ENCODE measurements at places on chromosomes 3 and 15.

- DNase-seq, result no peak
Measured at GRCh38 chr3:61570813-61571212, 9.4 kb downstream of the PTPRG start.

DNA sequence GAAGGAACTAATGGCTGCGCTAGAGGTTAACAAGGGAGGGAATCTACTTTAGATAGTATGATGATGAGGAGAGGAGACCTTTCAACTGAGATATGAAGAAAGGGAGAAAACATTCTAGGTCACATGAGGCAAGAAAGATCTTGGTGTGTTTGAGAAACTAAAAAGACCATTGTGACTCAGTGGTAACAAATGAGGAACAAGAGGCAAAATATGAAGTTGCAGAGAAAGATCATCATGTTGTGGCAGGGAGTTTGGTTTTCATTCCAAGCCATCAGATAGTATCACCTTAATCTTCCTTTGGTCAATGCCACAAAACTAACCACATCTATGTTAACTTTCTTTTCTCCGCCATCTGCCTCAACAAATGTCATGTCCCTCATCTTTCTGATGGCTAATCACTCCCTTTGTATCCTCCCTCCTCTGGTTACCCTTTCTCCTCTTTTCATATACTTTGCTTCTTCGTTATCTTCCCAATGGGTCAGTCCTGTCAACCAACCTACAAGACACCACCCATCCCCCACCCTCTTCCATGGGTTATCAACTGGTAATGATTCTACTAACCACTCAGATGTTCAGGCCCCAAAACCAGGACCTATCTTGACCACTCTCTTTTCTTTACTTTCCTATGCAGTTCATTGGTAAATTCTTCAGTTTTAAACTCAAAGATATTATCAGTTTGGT is 2.4 kb upstream of the PDCD6IP start:
- DNase-seq, result no peak

- no peak for DNase-seq
Measured at GRCh38 chr3:129360171-129360611, 68.2 kb downstream of the EFCAB12 start.

- no peak for DNase-seq
Measured at GRCh38 chr3:108565506-108565905, 23.7 kb downstream of the CIP2A start.

GRCh38 chr3:138408751-138409570 is 25.5 kb upstream of the ESYT3 start:
- DNase-seq, result no peak

- DNase-seq, result no peak
Measured at GRCh38 chr15:34056911-34057310, 17.9 kb upstream of the AVEN start.

DNA sequence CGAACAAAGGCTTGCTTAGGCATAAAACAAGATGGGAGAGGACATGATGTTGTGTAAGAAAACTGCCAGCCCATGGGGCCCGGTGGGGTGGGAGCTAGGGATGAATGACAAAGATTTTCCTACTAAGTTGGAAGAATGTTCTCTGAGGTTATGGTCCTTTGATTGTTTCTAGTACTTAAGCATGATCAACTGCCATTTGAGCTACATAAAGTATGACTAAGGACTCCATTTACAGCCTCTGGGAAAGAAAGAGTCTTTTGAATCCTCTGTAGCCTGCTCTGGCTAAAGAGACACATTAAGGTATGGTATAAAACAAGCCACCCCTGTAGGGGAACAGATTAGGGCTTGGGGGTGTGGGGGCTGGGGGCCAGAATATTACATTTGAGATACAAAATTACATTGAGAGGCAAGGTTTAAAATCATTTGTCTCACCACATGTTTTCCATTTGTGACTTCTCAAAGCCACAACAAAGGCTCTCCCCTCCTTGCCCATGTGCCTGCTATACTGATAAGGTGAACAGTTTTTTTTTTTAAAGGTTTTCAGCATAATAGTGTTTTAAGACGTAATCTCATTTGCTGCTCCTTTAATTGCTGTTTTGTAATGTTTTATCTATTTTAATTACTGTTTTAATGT is 323.4 kb downstream of the CHST2 start:
- no peak for DNase-seq

- DNase-seq, result no peak
Measured at GRCh38 chr15:74252721-74253120, 16.6 kb downstream of the CCDC33 start.

GRCh38 chr3:140050396-140050795 is 115.4 kb downstream of the CLSTN2 start:
- no peak for DNase-seq

GRCh38 chr3:177679568-177680471 is 482.5 kb upstream of the TBL1XR1 start:
- DNase-seq, result no peak

DNA sequence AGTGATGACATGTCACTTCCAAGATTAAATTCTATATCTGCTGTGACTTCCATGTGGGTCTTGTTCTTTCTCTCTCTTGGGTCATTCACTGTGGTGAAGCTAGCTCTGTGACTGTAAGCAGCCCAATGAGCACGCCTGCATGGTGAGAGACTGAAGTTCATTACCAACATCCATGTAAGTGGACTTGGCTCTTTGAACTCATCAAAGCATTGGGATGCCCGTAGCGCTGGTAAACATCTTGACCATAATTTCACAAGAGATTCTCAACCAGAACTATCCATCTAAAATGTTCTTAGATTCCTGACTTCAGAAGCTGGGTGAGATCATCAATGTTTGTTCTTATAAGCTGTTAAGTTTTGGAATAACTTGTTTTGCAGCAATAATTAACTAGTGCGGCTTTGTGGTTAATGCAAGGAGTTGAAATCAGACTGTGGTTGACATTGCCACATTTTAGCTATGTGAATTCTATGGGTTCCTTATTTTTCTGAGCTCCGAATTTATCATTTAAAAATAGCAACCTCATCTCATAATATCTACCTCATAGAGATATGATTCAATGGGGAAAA is 31.6 kb upstream of the LRRC3B start:
- DNase-seq, result no peak

DNA sequence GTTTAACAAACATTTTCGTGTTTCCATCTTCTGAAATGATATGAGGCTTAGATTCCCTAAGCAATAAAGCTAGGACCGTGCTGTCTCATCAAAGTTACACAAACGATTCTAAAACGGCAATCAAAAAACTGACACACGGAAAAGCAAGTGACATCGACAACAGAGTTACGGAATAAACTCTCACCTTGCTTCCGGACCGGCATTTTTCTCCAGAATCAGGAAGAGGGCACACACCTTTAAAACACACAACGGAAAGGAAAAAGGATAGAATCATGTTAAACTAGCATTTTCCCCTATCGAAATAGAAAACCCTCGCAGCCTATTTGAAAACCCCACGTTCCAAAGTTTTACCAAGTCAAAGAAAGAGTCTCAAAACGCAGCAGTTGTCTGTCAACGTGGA is 1.4 kb downstream of the DLG1 start:
- no peak for DNase-seq

DNA sequence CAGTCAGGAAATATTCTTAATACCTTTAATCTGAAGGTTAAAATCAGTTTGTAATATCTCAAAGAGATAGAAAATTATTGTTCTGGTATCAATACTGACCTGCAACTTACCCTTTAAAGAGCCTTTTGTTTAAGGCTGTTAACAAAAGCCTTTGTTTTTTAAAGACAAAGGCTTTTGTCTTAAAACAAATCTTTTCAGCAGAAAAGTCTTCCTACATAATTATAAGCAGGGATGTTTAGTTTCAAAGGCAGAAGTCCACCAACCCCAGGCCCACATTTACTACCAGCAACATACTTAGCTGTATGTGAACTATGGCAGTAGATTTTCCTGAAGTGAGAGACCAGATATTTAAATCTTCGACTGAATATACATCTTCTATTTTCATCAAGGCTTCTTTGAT is 36.2 kb downstream of the SLC30A4 start:
- no peak for DNase-seq

DNA sequence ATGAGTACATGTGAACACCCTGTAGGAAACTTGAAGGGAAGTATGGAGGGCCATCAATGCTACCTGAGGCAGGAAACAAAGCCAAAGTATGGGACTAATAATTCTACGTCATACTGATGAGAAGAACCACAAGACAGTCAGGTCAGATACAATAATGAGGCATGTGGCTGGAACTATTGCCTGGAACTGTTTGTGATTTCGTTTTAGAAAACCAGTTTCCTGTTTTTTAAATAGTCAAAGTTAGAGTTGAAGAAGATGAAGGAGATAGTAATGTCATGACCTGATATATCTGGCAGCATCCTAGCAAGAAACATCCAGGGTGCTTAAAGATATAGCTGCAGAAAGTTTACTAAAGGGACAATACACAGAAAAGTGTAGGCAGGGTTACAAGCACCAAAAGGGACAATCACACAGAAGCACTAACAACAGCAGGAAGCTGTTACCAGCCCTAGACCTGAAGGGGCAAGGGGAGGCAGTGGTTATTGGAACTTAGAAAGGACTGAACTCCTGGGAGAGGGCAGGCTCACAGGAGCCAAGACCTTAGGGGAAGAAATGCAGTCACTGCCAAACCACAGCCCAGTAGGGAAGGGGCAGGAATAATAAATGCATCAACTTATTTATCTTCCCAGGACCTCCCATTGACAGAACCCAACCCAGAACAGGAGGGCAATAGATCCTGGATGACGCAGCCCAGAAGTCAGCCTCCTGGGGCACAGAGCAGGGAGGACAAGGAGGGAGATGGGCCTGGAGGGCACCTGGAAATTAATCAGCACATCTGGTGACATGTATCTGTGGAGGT is 302.1 kb upstream of the STT3B start:
- no peak for DNase-seq
